ENCODE measurements at places on chromosomes 5 and 9. TPM values are rescaled to one million over a fixed set of nuclear protein-coding genes. Genes with fewer than 3 reads are reported as not detected.

DNA sequence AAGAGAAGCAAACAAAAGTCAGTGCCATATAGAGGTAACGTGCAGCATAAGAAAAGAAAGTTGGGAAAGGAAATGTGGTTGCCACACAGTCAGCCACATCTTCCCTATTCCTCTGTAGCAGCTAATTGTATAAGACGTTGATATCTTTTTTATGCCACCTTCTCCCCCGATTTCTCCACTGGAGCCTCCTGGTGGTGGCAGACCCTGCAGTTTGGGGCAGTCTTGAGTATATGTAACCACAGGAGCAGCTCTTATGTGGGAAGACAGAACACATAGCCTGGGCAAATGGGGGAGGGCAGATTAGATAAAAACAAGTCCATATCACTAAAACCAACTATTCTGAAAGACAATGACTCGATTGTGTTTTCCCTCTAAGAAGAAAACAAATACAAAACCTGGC lies 99.7 kb downstream of the PLCXD3 start:
- DNase-seq, result no peak

GRCh38 chr5:133799571-133800237 lies 168.7 kb downstream of the C5orf15 start:
- DNase-seq, result no peak

Gene LRRC14B
- not detected for total RNA-seq

DNA sequence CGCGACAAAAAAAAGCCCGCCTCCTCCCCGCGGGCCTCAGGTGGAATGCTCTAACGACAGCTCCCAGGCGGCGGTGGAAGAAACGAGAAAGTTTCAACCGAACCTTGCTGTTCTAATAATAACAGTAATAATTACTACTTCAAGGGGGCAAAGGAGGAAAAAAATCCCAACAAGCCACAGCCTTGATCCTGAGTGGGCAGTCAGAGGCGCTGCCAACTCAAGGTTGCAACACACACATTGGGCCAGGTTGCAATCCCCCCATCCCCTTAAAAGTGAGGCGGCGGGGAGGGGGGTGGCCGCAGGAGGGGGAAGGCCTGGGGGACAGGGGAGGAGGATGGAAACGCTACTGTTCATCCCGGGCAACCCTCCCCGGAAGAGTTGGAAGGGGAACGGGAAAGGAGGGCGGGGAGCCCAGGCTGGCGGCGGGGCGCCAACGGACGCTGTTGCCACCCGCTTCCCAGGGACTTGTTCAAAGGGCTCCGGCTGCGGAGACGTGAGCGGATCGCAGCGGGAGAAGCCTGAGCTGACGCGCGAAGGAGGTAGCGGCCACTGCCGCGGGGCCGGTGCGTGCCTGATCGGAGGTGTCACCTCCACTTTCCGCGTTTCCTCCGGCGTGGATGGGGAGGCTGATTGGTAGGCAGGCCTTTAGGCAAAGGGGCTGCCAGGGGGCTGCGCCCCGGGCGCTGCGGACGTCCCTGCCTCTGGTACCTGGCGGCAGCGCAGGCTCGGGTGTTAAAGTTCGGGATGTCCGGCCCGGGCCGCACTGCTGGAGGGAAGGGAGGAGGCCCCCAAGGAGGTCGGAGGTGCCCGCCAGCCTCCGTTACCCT lies 647 bp downstream of the SMARCA2 start:
- peak; percentile 22 for DNase-seq

- peak; percentile 66 for DNase-seq
Measured at GRCh38 chr9:108780942-108781734, 74.6 kb downstream of the ACTL7B start.

DNA sequence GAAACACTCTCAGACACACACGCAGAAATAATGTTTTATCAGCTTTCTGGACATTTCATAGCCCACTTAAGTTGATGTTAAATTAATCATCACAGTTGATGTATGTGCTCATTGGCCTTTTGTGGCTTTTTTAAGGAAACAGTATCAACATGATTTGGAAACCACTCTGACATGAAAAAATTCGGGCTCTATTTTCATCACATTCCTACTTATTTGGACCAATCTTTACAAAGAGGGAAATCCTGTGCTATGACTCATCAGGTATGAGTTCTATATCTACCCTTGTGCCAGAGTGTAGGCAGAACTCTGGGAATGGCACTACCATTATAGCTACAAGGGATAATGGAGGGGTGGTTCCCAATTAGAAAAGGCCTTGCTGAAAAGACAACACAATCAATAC lies 388.4 kb upstream of the PTGER4 start:
- DNase-seq, result peak; percentile 22

GRCh38 chr5:89826938-89827337 lies 582.6 kb downstream of the CETN3 start:
- no peak for DNase-seq

Gene GCNT4
- total RNA-seq, result 2.9 TPM

GRCh38 chr9:130938652-130939404 lies at the start of gene FIBCD1:
Gene FIBCD1 (minus strand): TSS chr9:130939247. CDS start chr9:130938607, 640 bp downstream.
- DNase-seq, result no peak

Gene CPEB4
- total RNA-seq, result 38.3 TPM

GRCh38 chr9:37029776-37030610 lies 4.1 kb downstream of the PAX5 start:
- peak; percentile 29 for DNase-seq

Gene SV2C
- not detected for total RNA-seq

DNA sequence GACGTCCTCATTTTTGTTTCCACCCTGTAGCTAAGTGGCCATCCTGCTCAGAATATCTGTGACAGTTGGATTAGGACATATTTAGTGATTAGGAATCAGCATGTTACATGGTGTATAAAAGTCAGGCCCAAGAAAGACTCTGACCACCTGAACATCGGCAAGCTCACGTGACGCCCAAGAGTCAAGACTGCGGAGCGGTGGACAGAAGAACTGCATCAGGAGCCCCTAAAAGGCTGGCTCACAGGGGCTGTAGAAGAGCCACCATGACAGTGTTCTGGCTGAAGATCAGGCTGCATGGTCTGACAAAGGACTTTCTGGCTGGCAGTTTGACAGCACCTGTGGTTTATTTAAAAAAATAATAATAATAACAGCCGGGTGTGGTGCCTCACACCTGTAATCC lies 185.3 kb downstream of the AUH start:
- DNase-seq, result no peak

DNA sequence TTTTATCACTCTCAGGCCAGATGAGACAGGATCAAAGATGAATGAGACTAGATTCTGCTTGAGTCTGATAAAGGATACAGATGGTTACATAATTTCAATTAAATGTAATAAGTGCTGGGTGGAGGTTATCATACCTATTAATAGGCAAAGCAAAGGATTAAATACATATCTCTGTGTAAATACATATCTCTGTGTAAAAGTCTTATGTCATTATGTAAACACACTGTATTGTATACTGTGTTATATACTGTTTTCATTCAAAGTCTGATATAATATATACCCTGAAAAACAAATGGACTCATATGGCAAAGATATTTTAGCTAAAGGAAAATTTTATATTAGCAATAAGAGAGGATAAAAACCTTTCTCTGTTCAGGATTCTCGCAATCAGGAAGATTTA lies 605.8 kb upstream of the PTGER4 start:
- DNase-seq, result peak; percentile 6

DNA sequence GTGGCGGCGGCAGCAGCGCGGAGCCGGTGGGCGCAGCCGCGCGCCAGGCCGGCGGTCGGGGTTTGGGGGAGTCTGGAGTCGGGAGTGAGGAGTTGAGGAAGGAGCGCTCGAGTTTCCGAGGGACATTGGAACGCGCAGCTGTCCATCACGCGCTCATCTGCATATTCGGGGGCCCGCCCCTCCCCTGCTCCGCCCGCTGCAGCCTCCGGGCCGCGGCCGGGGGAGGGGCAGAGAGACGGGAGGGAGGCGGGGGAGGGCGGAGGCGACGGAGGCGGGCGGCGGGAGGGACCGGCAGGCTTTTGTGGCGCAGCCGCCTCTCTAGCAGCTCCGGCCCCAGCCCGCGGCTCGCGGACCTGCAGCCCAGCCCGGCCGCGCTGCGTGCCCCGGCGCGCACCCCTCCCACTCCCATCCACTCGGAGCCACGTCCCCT lies at the start of gene IRX2:
TSS of gene IRX2 (minus strand) at position 86 of the 430 bp plus-strand sequence. CDS start 264 bp downstream, outside the sequence.
- peak; percentile 88 for DNase-seq

DNA sequence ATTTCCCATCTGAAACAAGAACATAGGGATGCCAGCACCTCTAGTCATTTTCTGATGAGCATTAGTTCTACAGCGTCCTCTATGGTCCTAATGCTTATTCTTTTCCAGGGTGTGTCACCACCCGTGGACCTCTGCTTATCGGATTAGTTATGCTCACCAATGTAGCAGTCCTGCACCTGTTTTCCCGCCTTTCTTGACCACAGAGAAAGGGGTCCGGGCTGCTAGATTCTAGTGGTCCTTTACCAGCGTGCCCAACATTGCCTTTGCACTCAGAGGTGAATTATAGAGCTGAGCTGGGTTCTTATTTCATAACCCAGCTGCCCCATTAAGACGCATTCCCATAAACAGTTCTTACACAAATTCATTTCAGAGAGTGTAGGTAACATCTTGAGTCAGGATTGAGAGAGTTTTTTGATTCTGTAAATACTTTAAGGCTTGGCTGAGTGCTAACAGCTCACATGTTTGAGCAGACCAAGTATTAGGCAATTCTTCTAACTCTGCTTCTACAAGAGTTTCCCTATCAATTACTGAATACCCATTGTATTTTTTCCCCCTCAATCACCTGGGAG lies 2205.1 kb upstream of the C9orf72 start:
- peak; percentile 30 for DNase-seq

DNA sequence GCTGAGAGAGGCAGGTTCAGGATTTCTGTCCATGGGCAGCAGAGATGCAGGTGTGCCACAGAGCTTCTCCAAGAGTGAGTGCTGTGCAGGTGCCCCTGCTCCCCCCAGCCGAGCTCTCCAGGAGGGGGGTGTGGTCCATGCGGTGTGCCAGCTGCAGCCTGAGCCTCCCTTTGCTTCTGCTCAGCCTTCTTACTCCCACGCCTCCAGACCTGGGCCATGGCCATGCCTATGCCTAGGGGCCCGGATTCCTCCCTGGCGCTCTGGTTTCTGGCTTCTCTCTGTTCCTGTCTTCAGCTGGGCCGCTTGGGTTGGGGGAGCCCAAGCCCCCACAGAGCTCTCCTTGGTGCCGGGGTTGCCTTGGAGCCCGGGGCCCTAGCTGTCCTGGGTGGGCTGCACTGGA lies 133.3 kb downstream of the CACNA1B start:
- DNase-seq, result no peak

DNA sequence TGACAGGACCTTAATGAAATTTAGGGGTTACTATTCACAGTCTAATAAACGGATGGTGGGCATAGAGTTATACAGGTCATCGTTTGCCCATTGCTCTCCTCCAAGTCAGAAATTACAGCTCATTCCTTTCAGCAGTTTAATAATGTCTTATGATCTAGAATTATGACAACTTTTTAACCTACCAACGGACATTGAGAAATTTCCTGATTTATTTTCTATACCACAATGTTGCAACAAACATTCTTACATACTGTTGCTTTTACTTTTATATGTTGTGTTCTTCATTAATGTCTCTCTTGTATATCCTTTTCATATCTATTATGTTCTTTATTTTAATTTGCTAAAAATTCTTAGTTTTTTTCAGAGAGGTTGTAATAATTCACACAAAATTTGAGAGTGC lies 152.8 kb upstream of the PRLR start:
- no peak for DNase-seq

- no peak for DNase-seq
Measured at GRCh38 chr9:126464694-126465441, 138.2 kb downstream of the MVB12B start.

DNA sequence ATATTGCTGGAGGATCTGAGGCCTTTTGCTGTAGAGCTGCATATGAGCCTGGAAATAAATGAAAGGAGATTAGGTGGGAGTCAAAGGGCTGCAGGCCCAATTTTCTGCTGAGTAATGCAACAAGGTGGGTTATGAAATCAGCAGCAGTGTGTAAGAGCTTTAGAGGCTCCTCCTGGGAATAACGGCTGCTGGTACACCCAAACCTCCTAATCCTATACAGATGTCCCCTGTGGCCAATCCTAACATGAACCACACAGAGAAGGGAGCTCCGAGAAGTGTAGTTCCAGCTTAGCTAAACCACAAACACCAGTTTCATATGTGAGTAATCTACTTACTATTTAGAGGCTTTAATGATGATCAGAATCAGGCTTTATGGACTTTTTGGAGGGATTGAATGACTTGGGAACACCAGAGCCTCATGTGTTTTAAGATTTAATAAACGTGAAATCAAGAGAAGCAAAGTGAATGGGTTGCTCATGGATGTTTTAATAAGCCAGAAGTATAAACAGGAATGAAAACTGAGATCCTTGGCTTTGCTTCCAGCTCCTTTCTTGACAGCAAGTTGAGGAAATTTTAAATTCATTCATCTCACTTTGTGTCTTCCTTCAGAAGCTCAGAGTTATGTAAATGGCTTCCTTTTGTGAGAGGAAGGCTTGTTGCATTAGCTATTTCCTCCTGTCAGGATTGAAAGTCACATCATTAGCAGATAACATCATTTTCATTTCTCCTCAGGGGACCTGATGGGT lies 437.5 kb downstream of the TMEM232 start:
- DNase-seq, result no peak

Gene FOXD4L4
- total RNA-seq, result under 0.01 TPM

- DNase-seq, result peak; percentile 60
Measured at GRCh38 chr5:41908374-41909079, 4.4 kb downstream of the RIMOC1 start.

Gene RNF180
- 4.5 TPM for total RNA-seq

Gene OLFML2A
- 6.3 TPM for total RNA-seq

- DNase-seq, result no peak
Measured at GRCh38 chr5:15664961-15665360, 165.0 kb downstream of the FBXL7 start.

GRCh38 chr9:100196215-100196614 lies 97.2 kb downstream of the INVS start:
- no peak for DNase-seq

GRCh38 chr5:2370626-2371418 lies 380.7 kb downstream of the IRX2 start:
- DNase-seq, result no peak

GRCh38 chr9:33135470-33135958 lies 31.6 kb downstream of the B4GALT1 start:
- DNase-seq, result no peak

- no peak for DNase-seq
Measured at GRCh38 chr9:127567730-127568617, 44.1 kb upstream of the STXBP1 start.

Gene DPM2
- total RNA-seq, result 17.4 TPM

Gene INSYN2B
- total RNA-seq, result not detected

DNA sequence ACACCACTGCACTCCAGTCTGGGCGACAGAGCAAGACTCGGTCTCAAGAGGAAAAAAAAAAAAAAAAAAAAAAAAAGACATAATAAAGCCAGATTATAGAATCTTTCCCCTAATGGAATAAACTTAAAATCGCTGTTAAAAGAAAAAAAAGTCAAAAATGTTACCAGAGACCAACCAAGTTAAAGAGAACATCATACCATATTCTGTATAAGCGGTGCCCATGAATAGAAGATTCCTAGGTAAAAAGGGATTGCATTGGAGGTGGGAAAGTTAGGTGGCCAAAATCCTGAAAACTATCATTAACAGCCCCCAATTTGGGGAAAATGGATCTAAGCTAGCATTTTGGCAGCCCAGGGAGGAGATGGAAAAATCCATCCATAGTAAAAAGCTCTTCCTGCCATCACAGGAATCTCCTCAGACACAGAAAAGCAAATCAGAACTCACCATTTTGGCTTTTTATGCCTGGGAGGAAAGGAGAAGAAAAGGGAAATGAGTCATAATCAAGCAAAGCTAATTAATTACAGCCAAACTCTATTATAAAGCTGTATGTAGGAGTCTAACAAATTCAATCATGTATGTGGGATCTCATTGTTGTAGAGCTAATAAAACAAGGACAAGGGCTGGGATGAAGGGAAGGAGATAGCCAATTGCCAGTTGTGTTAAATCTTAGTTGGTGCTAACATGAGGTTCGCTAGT lies 363.8 kb downstream of the ARL15 start:
- no peak for DNase-seq

Data from bronchial epithelial cell (primary cell).